ENCODE measurements at places on chromosomes 7 and 10.

GRCh38 chr10:51076299-51076841 lies 2.1 kb downstream of the PRKG1 start:
- no peak for DNase-seq

DNA sequence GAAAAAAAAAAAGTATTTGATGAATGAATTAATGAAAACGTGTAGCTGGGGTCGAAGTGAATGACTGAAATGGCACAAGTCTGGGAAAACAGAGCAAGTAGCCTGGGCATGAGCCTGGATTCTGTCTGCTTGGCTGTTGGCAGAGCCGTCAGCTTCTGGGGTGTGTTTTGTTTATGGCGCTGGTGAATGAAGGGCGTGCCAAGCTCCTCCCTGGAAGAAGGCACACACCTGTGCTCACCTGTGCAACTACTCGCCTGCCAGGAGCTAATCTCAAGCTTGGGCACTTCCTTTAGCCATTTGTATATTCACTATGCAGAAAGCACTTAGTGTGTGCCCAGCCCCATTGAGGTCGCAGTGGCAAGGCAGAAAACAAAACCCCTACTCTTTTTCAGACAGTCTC lies 74.1 kb downstream of the GTF2IRD1 start:
- DNase-seq = no peak

DNA sequence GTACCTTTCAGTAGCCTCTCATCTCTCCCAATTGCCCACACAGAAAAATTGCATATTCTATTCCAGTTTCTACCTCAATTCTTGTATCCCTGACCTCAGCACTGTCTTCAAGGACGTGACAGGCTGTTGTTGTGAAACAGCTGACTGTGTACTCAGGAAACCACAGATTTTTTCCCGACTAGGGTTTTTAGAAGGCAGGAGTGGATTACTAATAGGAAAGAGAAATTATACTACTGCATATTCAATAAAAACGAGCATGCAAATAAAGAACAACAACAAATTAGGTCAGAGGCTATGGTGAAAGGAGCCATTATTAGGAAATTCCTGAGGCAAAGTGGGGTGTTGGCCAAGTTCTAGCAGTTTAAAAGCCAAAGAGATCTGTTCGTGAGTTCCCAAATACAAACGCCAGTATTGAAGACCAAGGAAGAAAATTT lies 93.4 kb downstream of the DOCK4 start:
- DNase-seq = peak; percentile 38

GRCh38 chr7:90595342-90595800 lies 750 bp upstream of the CDK14 start:
- DNase-seq = no peak

DNA sequence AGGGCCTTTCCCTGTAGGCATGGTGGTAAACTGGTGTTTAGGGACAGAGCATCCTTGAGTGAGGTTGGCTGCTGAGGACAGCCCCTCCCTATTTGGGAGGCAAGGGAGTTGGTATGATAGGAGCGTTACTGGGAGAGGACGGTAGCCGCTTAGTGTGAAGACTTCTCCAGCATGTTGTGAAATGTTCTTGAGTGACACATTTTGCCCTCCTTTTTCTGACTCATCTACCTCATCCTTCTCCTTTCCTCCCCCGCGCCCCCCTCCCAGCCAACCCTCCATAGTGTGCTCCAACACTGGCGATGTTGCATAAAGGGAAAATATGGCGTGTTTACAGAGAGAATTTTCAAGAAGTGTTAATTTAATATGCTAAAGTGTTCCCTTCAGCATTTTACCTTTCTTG lies 645.0 kb upstream of the GALNT17 start:
- DNase-seq = no peak

DNA sequence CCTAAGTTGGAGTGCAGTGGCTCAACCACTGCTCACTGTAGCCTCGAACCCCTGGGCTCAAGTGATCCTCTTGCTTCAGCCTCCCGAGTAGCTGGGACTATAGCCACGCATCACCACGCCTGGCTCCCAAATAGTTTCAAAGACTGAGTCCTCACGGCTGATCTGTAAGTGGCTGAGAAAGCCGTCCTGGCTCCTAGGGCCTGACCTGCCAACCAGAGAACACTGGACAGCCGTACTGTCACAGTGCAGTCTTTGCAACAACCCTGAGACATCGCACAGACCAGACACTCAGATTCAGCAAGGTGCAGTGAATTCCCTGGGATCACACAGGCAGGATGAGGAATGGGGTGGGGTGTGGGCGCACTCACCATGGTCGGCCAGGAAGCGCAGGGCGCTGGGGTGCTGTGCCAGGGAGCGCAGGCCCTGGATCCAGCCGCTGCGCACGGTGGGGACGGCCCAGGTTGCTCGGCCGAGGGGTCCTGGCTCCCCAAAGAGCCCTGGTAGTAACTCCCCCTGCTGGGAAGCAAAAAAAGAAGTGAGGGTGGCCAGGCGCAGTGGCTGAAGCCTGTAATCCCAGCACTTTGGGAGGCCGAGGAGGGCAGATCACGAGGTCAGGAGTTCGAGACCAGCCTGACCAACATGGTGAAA lies 10.7 kb downstream of the BRAT1 start:
- no peak for DNase-seq

GRCh38 chr10:24518411-24518810 lies 205.3 kb downstream of the ARHGAP21 start:
- no peak for DNase-seq

DNA sequence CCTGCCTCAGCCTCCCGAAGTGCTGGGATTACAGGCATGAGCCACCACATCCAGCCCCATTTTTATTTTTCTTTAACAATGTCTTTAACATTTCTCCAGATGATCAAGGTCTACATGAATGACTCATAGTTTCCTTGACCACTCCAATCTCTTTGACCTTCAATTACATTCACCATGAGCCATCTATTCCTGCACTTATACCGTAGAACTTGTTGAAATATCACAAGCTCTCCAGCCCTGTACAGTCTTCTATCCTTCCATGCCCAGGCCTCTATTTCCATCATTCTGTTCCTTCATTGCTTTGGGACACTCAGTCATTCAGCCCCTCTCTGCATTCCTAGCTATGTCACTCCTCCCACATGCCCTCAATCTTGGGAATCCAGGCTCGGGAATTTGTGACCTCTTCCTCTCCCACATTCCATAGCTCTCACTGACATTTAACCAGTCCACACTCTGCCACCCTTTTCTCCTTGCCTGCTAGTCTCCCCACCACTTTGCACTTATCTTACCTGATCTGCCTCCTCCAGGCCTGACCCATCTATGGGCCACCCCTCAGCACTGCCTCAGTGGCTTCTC lies 151.8 kb upstream of the STK17A start:
- DNase-seq = peak; percentile 44

DNA sequence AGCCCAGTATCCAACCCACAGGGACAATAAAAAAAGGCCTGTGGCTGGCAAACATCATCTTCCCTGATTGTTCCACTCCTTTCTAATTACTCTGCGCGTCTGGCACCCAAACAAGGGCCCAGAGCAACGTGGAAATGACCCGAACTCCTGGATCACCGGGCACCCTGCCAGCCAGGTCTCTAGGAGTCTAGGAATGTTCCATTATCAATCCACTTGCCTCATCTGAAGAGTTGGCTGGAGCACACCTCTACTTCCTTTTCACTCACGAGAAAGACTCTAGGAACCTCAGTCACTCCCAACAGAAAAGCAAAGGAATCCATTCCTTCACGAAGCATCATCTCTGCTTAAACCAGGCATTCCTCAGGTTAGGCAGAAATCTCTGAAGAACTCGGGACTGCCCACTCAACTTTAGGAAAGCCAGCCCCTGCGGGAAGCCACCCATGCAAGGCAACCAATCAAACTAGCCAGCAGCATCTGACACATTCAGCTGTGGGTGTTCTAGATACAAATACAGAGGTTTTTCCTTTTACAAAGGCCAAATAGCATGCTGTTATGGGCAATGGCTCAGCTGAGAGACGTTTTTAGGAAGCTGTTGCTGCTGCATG lies 37.7 kb downstream of the ATXN7L1 start:
- no peak for DNase-seq

- DNase-seq = no peak
Observed at GRCh38 chr7:30912986-30913811, 1.5 kb downstream of the AQP1 start.

GRCh38 chr10:77983384-77984341 lies 45.7 kb downstream of the POLR3A start:
- peak; percentile 56 for DNase-seq

Measured in EL (cell line).